ENCODE measurements at places on chromosomes 2 and 18.
A peak's percentile ranks its signal among the peaks of the same experiment; 100 is the strongest.

GRCh38 chr2:164568317-164568716 is 53.0 kb downstream of the GRB14 start:
- DNase-seq = no peak

GRCh38 chr18:7632152-7633098 is 65.3 kb downstream of the PTPRM start:
- no peak for DNase-seq

DNA sequence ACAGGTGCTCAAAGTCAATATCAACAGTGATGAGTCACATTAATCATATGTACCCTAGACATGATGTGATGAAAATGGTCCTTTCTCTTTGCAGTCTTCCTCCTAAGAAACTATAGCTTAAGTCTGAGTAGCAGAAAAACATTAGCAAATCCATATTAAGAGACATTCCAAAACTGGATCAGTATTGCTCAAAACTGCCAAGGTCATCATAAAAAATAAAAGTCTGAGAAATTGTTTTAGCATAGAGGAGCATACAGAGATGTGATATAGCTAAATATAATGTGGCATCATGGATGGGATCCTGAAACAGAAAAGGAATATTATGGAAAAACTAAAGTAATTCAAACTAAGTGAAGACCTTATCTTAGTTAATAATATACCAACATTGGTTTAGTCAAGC is 1316.1 kb downstream of the SUCLG1 start:
- DNase-seq = no peak

- DNase-seq = peak; percentile 43
Observed at GRCh38 chr18:9951022-9951859, 37.4 kb downstream of the VAPA start.

- no peak for DNase-seq
Observed at GRCh38 chr2:126784621-126785020, 114.1 kb upstream of the TEX51 start.
